Activated CD8-positive, alpha-beta memory T cell treated with anti-CD3 and anti-CD28 coated beads for 24 hours (primary cell): ENCODE measurements at places on chromosomes 4 and X.

GRCh38 chr4:152399246-152399645 is 136.6 kb downstream of the FBXW7 start:
- no peak for DNase-seq

- DNase-seq, result no peak
Observed at GRCh38 chr4:25058796-25059195, 28.1 kb upstream of the LGI2 start.

- no peak for DNase-seq
Observed at GRCh38 chr4:75172551-75172950, 239.6 kb downstream of the PARM1 start.

DNA sequence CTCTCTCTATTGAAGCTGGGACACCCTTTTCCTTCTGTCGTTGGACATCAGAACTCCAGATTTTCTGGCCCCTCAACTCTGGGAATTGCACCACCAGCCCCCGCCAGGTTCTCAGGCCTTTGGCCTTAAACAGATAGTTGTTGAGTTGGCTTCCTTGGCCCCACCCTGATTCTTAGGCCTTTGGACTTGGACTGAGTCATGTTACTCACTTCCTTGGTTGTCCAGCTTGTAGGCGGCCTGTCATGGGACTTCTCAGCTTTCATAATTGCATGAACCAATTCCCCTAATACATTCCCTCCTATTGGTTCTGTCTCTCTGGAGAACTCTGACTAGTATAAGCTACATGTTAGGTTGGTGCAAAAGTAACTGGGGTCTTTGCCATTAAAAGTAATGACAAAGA is 195.7 kb downstream of the GPAT3 start:
- no peak for DNase-seq

DNA sequence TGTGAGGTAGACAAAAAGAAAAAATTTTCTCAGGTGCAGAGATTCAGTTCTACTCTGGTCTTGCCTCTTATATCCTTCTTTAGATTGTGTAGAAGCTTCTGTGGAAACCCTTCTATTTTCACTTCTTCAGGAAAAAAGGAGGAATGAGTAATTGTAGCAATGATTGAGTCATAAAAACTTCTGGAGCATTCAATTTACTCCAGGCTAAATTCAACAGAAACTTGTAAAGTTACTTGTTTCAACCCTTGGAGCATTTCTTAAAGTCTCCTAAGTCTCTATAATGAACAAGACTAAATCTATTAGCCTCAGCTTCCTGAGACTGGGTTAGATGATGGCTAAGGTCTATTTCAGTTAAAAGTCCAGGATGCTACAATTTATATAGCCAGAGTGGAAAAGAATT is 29.9 kb downstream of the BOD1L1 start:
- DNase-seq, result no peak

DNA sequence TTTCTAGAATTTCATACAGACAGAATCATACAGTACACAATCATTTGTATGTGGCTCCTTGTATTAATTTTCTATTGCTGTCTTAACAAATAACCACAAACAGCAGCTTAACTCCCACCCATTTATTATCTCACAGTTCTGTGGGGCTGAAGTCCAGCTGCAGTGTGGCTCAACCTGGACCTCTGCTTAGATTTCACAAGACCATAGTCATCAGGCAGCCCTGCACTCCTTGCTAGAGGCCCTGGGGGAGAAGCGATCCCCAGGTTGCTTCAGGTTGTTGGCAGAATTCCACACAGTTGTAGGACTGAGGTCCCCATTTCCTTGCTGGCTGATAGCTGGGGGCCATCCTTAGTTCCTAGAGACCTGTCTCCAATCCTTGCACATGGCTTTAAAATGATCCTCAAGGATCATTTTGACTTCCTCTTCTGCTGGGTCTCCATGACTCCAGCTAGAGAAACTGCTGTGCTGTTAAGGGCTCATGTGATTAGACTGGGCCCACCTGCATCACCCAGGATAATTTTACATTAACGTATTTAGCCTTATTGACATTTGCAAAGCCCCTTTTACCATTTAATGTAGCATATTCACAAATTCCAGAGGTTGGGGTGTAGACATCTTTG is 60.9 kb upstream of the SMAD1 start:
- DNase-seq, result no peak

DNA sequence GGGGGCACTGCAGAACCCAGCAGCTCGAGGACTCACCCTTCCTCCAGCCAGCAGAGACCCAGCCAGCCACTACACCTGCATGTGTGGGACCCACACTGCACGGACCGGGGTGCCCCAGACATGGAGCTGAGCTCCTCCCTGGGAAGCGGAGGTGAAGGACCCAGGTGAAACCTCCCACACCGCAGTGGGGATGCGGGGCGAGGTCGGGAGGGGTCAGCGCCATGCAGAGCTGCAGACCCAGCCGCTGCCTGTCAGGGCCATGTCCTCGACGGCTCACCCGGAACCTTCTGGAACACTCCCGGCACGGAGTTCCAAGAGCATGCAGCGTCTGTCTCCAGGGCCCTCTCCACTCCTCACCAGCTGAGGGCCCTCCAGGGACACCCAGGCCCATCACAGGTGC is 42.6 kb downstream of the GAK start:
- no peak for DNase-seq

DNA sequence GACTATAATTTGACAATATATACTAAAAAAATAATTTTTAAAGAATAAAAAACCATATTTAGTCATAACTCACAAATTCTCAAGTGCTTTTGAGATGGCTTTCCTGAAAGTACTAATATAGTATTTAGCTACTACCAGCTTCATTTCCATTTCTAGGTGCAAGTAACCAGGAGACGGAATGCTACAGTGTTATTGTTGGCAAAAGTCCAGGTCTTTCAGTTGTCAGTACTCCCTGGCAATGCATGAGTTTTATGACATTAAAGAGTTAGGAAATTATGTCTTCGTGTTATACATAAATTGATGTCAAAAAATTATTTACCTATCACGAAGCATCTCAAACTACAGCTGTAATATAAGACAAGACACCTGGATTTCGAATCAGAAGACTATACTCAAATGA is 45.0 kb downstream of the TMEM47 start:
- no peak for DNase-seq

DNA sequence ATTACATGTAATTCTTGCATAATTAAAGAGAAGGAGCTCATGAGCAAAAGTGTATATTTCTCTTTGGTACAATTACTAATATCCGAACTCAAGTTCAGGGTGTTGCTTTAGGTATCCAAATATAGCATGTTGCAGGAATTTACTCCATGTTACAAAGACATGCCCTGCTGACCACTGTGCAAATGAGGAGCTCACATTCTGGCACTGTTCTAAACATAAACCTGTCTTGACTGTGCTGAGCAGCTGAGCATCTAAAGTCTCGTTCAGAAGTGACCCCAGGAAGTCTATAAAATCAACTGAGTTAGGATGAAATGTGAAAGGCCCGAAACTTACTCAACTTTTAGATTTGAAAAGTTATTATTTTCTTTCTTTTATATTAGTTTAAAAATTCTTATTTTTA is 124.3 kb downstream of the STIM2 start:
- no peak for DNase-seq

GRCh38 chrX:17104433-17104832 is 158.0 kb downstream of the REPS2 start:
- no peak for DNase-seq

DNA sequence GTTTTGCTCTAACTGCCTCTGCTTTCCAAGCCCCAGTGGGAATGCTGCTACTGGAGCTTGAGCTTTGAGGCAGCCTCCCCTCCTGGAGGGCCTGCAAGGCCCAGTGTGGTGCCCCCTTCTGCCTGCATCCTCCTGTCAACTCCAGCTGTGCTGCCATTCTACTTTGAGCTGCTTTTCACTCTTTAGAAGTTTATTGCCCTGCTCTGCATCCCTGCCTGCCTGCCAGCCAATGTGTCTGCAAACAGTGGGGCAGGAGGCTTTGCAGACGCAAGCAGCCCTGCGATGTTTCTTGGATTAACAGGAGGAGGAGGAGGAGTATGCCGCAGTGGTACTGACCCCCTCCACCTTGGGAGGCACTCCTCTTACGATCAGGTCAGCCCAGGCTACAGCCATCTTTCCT is 16.4 kb downstream of the TMEM31 start:
- DNase-seq, result no peak

DNA sequence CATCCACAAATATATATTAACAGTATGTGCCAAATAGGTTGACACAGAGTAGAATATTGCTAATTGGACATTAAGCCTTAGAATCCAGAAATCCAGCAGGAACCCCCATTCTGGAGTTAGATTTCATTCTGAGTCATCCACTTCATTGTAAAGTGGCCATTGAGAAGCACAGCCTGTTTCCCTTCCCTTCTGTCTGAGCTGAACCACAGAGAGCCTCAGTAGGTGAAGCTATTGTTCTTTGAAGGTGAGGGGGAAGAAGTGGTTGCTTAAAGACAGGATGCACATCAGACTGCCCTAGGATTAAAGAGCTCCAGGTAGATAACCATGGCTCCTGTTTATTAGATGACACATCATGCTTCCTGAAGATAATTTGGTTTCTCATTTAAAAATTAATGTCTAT is 30.6 kb upstream of the MCF2 start:
- no peak for DNase-seq

DNA sequence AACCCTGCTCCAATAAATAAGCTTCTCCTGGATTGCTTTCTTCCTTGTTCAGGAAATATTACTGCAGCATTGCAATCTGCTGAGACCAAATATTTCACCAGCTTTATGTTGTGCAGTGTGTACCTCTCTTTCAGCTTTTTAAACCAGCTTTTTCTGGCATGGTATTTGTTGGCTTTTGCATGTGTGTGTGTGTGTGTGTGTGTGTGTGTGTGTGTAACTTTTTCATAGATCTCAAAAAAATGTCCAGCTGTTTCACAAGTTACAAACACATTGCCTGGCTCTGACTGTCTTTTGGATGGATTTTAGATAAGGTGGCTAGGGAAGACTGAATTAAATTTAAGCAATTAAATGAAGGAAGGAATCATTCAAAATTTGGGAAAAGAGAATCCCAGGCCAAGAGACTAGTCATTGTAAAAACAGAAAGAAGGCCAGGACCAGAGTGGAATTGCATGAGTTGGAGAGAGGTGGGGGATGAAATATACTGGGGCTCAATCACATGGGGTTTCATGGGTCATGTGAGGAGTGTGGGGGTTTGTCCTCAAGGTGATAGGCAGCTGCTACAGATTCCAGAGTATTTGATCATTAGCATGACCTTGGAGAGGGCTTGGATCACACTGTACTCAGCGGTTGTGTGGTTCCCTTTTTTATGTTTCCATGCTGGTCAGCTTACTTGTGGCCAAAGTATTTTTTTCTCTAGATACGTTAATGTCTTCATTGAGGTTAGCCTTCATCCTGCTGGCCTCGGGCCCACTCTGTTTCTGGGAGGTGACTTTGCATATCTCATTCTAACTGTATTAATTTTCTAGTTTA is 357.7 kb upstream of the BOD1L1 start:
- no peak for DNase-seq

DNA sequence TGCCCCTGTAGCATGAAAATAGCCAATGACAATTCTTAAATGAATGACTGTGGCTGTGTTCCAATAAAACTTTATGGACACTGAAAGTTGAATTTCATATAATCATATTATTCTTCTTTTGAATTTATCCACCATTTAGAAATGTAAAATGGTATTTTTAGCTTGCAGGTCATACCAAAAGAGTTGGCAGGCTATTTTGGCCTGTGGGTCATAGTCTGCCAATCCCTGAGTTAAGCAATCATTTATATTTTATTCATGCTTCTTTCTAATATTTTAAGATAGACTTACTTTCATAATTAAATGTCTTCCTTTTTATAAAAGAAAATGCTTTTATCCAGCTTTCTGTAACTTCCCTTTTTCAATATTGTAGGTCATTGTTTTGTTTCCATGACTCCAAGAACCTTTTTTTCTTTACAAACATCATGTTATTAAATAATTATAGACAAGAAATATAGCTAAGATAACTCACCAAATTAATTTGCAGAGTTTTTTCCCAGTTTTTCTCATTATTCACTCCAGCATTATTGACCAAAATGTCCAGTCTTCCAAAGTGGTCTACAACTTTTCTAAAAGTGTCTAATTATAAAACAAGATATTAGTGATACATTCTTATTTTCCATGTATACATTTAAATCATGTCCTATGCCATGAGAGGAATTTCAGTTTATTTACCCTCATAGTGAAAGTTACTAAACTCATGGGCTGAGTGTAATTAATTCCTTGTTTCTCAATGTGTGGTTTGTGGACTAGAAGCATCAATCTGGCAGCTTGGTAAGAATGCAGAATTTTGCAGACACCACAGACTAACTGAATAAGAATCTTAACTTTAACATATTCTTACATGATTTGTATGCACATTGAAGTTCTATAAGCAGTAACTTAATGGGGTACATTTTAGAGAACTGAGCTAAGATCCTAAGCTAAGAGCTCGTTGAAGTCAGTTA is 4.5 kb downstream of the HPGD start:
- DNase-seq, result no peak

- DNase-seq, result no peak
Observed at GRCh38 chr4:124997991-124998390, 285.5 kb upstream of the ANKRD50 start.

DNA sequence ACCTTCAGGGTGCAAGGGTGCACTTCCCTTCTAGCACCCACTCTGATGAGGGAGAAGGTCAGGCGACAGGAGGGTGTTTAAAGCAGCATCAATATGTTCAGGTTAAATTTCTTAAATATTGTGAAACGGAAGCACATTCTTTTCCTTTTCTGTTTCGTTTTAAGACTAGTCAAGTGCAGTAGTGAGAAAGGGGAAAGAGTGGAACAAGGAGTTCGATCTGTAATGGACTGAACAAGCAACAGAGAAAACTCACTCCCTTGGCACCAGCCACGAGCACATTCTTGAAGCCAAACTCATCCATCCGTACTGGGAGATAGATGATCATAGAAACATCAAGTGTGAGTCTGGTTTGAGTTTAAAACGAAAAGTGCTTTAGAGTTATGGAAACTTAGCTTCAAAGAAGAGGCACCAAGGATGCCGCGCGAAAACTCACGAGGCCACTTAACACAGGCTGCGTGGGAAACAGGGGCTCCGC is 815 bp downstream of the FAM53A start:
- DNase-seq, result no peak

- DNase-seq, result no peak
Observed at GRCh38 chr4:183360161-183360919, 38.1 kb upstream of the CLDN24 start.

DNA sequence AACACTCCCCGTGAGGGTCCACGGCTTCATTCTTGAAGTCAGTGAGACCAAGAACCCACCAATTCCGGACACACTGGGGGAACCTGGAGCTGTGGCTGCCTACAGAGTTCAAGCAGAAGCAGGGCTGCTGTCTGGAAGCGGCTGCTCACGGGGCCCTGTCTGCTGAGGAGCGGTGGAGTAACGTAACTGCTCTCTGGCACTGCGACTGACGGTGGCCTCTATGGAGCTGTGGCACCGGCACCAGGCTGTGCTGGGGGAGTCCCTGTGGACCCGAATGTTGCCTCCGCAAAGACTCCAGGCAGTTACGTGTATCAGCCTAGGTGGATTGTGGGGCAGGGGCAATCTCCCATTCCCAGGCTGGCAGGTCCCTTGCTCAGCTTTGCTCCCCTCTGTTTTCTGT is 703.3 kb upstream of the FRG1 start:
- no peak for DNase-seq

GRCh38 chr4:187908079-187908561 is 87.5 kb upstream of the ZFP42 start:
- DNase-seq, result no peak

- no peak for DNase-seq
Observed at GRCh38 chr4:159308566-159309340, 205.9 kb downstream of the RAPGEF2 start.

GRCh38 chr4:1331591-1332353 is 15.2 kb upstream of the UVSSA start:
- no peak for DNase-seq
